Activated gamma-delta T cell treated with Interleukin-2 at 50 U/mL for 16 hours (primary cell): ENCODE measurements at places on chromosomes 5 and 9.
A peak's percentile ranks its signal among the peaks of the same experiment; 100 is the strongest.

- DNase-seq: no peak
Observed at GRCh38 chr5:119319401-119319800, 36.4 kb upstream of the TNFAIP8 start.

GRCh38 chr9:123684393-123685149 lies 245.4 kb downstream of the DENND1A start:
- DNase-seq: no peak

GRCh38 chr9:119218293-119218692 lies 150.9 kb downstream of the BRINP1 start:
- no peak for DNase-seq

GRCh38 chr9:132160802-132161742 lies 786 bp upstream of the NTNG2 start:
- DNase-seq: peak; percentile 60

DNA sequence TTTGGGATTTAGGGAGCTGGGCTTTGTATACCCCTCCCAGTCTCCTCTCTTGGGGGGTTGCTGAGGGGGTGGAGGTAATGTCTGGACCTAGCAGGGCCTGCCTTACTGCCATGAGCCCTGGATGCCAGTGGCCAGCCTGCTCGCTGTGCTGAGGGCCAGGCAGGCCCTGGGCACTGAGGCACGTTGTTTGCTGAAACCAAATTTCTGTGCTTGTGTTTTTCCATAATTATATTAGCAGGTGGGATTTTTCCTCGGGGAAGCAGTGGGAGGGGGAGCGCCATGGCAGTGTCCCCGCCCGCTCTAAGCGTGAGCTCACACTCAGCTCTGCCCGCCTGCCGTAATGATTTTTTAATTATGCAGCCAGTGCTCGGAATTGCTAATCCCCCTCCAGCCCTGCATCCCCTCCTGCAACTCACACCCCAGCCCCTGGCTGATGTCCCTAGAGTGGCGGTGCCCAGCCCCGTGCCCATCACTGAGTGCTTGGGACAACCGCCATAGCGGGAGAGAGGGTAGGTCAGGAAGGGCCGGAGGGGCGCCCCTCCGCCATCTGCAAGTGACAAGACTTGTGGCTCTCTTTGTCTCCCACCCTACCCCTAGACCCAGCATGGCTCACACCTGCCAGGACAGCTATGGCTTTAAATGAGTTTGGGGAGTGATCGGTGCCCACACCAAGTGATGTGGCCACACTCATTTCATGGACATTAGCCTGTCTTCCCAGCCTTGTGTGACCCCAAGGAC lies 20.9 kb downstream of the CXXC5 start:
- no peak for DNase-seq

GRCh38 chr9:38285236-38285635 lies 107.3 kb upstream of the ALDH1B1 start:
- no peak for DNase-seq

DNA sequence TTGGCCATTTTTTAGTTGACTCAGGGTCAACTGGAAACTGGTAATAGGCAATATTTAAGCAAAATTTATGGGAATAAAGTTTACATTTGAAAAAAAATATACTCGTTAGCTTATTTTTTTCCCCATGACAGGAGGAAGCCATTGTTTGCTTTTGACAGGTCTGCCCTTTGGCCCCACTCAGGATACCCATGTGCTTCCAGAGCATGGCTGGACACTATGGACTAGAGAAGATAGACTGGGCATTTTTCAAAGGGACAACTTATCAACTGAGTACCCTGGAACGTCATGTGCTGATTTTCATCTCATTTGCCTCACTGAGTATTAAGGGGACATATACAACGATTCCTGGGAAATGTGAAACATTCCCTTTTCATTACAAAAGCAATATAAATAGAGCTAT lies 83.1 kb upstream of the SMIM32 start:
- DNase-seq: no peak

DNA sequence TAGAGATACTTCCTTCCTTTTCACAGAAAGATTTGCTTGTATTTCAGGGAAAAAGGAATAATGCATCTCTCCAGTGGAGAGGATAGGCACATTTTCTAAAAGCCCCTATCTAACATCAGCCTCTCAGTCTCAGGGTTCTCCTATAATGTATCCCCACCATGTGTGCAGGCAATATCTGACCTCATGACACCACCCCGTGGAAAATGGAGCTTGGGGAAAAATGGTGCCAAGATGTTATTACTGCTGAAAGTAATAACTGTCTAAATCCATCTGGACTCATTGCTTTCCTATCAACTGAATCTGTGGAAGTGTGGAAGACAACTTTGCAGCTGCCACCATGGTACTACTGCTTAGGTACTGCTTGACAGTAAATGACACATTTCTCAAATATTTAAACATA lies 574.3 kb downstream of the LRRC70 start:
- no peak for DNase-seq

DNA sequence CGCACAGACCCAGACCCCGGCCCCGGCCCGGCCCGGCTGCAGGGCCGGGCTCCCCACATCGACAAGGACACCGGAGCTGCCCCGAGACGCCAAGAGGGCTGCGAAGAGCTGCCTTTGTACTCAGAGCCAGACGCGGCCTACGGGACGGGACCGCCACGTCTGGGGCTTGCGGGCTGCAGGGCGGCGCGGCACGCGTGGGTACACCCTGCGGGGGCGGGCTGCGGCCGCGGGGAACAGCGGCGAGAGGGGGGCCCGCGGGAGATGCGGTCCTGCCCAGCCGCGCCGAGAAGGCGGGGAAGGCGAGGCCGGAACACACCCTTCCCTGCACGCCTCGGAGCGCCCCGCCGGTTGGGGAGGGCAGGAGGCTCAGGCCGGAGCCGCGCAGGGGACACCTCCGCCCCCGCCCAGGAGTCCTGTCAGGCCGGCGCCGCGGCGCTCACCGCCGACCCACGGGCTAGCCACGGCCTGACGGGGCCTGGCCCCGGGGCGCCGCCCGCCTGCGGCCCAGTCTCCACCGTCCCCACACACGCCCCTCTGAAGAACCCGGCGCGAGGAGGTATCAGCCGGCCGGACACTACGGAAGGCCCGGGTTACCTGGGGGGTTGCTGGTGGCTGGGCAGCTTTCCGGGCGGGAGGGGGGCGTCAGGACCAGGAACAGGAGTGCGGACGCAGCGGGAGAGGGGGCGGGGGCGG lies 478 bp downstream of the RAB14 start:
- peak; percentile 41 for DNase-seq

DNA sequence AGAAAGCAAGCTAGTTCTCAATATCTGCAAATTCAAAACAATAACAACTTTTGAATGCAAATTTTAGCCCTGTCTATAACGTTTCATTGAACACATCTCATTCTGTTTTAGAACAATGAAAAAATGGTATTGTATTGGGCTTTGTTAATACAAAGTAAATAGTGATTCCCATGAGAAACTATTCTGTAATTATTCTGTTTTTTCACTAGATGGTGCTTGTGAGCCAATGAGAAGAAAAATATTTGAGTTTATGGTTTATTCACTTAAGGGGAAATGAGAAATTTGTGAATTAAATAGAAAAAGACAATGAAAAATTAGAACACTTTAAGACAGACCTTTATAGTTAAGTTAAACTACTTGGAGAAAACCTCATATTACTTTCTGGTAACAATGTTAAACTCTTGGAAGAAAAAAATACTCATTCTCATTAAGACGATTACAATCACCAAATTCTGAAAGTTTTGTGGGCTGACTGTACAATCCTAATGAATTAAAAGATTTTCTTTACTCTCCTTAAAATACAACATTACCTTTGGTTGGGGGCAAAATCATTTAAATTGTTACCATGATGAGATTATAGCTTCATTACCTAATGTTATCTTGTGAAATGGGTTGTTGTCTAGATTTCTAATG lies 127.0 kb downstream of the NNT start:
- DNase-seq: no peak

DNA sequence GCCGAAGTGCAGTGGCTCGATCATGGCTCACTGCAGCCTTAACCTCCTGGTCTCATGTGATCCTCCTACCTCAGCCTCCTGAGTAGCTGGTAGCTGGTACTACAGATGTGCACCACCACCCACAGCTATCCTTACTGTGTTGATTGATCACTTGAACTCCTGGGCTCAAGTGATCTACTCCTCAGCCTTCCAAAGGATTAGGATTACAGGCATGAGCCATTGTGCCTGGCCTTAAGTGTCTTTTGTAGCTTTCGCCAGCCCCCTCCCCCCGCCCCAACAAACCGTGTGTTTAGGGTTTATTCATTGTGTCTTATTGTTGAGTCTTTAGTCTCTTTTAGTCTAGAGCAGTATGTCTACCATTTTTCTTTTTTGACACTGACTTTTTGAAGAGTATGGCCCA lies 33.1 kb downstream of the SPIN1 start:
- no peak for DNase-seq

GRCh38 chr5:127892467-127893207 lies 189.4 kb downstream of the CCDC192 start:
- no peak for DNase-seq
